Stimulated activated CD8-positive, alpha-beta memory T cell treated with anti-CD3 and anti-CD28 coated beads, Interleukin-15, amount 100 ng/mL, for 48 hours (primary cell): ENCODE measurements at places on chromosomes 3 and 15.

GRCh38 chr3:95750097-95750496, 1064.3 kb upstream of the EPHA6 start:
- no peak for DNase-seq

- no peak for DNase-seq
These were observed 376.9 kb downstream of the CNTN6 start for GRCh38 chr3:1469687-1470086.

DNA sequence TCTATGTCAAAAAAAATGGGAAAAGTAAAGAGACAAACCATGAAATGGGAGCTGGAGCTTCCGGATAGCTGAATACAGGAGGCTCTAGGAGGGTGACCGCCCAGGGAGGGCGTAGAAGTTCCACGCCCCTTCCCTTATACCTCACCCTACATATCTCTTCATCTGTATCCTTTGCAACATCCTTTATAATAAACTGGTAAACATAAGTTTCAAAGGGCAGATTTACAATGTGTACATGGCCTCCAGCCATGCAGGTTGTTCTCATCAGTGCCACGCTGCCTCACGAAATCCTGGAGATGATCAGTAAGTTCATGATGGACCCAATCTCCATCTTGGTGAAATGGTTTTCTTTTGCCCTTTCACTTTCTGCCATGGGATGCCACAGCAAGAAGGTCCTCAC, 121.8 kb downstream of the OSBPL10 start:
- no peak for DNase-seq

GRCh38 chr3:130973406-130973805, 53.2 kb downstream of the ASTE1 start:
- DNase-seq, result no peak

DNA sequence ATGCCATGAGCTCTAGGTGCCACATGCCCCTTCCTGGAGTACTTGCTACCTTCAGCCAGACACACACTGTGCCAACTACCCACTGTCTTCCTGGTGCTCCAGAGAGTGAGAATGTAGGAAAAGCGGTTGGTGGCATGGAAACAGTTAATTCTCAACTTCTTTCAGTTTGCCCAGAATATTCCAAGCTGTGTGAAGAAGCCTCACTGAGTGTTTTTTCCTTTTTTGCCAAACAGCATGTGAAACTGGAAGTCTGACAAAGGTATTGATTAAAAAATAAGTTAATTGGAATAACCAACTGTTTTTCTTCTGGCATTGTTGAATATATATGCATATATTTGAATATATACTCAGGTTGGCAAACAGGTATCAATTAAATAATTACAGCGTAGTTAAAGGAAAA, 52.8 kb downstream of the LRRC3B start:
- no peak for DNase-seq

- DNase-seq, result no peak
These were observed 169.1 kb downstream of the FAM43A start for GRCh38 chr3:194854659-194855390.

DNA sequence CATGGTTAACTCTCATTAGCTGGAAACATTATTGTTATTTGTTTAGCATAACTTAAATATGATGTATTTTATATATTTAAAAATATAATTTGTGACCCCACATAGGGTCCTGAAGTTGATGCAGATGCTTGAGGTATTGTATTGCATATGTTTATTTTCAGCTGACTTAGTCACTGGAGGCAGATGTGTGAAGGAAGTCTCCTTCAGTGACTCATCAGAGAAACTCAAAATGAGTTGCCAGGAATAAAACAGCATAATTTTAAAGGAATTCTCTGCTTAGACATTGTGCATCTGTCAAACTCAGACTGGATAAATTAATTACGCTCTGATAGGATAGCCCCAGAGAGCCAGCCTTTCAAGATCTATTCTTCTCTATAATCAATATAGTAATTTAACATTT, 7.9 kb upstream of the OR4F6 start:
- no peak for DNase-seq

- no peak for DNase-seq
These were observed 171.5 kb upstream of the GOLIM4 start for GRCh38 chr3:168267179-168267578.

DNA sequence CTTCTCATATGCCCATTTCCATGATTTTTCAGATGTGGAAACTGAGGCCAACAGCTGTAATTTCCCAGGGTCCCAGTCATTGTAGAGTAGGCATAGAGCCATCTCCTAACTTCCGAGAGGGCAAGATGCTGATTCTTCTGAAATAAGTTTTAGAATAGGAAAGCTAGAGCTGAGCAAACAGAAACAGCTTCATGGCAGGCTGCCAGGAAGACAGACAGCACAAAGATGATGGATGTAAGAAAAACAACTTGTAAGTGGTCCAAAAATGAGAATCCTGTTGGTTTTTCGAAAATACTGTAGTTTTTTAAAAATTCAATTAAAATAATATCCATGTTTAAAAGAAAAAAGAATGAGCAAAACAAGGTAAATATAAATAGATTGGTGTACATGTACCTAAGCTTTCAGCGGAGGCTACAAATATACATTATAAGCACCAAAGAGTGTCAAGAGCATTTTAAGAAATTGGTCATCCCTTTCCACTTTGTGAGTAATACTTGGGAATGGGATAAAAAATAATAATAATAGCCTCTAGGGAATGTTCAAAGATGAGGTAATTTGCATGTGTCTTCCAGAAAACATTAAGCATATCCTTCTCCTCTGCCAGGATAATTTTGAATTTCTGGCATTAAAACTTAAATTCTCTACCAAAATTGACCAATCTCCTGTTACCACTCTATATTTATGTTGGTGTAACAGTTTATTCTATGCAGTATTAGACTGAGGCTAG, 406.6 kb downstream of the MECOM start:
- no peak for DNase-seq

DNA sequence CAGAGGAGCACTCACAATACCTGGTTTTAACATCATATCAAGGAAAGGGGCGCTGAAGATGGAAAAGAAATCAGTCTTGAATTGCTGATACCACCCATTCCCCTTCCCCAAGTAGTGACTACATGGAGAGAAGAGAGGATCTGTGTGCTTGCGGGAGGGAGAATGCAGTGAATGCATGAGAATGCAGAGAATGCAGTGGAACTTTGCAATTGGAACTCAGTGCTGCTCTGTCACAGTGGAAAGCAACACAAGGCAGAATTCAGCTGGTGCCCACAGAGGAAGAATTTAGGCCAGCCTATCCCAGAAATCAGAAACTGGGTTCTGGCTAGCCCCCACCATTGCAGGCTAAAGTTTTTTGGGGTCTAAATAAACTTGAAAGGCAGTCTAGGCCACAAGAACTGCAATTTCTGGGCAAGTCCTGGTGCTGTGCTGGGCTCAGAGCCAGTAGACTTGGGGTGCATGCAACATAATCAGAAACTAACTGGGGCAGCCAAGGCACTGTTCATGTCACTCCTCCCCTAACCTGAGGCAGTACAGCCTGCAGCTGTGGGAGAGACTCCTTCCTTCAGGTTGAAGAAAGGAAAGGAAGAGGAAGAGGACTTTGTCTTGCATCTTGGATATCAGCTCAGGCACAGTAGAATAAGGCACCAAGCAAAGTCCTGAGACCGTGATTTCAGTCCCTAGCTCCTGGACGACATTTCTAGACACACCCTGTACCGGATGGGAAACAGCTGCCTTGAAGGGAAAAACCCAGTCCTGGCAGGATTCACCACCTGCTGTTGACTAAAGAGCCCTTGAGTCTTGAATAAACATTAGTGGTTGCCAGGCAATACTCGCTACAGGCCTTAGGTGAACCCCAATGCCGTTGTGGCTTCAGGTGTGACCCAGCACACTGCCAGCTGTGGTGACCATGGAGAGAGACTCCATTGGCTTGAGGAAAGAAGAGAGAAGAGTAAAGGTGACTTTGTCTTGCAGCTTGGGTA, 329.3 kb downstream of the TBL1XR1 start:
- no peak for DNase-seq

GRCh38 chr15:83846847-83847246, 192.9 kb downstream of the ADAMTSL3 start:
- no peak for DNase-seq

DNA sequence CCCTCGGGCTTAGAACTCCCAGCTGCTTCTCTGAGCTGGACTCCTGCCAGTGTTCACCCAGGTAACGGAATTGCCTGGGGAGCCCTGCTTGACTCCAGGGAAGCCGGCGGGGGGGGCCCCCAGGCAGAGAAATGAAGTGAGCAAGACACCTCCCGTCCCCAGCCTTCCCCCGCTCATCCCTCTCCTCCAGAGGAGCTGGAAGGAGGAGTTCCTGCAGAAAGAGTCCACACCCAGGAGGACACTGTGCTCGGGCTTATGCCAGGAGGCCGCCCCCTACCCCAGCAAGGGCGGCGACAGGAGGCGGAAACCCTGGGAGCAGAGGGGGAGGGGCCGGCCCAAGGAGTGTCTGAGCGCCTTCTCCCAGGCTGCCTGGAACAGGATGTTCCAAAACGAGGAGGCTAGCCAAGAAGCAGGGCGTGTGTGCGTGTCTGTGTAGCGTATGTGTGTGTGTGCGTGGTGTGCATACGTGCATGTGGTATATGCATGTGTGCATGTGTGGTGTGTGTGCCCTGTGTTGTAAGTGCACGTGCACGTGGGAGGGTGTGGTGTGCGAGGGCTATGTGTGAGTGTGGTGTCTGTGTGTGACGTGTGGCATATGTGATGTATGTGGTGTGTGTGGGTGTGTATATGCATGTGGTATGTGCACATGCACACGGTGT, 511.3 kb downstream of the SHQ1 start:
- DNase-seq, result no peak

DNA sequence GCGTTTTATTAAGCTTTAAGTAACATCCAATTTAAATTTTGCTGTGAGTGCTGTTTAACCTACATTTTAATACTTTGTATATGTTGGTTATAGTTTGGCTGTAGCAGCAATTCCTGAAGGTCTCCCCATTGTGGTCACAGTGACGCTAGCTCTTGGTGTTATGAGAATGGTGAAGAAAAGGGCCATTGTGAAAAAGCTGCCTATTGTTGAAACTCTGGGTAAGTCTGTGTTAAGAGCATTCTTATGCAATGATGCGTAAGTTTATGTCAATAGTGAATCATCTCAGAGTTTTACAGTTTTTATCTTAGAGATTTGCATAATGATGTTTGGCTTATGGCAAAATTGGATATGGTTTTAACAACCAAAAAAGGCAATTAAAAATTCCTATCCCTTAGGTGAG, 62.7 kb downstream of the ASTE1 start:
- no peak for DNase-seq

DNA sequence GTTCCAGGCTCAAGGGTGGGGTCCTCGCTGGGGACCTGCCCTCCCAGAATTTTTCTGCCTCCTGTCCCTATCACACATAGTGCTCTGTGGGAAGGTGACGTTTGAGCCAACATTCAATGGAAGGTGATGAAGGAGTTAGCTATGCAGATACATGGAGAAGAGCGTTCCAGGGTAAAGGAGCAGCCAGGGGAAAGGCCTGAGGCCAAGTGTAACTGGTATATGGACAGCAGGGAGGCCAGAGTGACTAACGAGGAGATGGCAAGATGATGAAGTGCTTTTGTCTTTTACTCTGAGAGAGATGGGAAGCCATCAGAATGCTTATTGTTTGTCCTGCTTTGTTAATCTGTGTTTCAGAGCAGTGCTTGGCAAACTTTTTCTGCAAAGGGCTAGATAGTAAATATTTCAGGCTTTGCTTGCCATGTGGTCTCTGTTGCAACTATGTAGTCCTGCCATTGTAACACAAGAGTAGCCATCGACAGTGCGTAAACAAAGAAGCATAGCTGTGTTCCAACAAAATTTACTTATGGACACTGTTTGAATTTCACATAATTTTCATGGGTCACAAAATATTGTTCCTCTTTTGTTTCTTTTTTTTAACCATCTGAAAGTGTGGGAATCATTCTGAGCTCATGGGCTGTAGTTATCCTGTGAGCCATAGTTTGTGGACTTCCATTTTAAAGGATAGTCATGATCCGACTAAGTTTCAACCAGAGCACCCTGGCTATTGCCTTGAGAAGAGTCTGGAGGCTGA, 25.8 kb upstream of the PIAS1 start:
- DNase-seq, result no peak

DNA sequence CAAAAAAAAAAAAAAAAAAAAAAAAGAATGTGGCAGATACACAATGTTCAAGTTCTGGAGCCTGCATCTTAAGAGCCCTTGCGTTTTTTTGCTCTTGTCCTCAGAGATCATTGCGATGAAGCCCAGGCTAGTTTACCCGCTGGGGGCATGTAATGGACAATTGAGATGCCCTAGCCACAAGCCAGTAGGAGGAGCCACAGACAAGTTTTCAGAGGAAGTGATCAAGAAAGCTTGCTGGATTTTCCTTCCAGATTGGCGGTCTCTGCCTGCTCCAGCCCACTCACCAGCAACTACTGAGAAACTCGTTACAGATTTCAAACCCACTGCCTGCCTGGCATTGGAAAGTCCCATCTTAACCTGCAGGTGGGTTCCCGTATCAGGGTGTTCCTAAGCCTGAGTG, 192.1 kb upstream of the EOMES start:
- DNase-seq, result no peak

GRCh38 chr3:17742880-17743657, 638 bp upstream of the TBC1D5 start:
- no peak for DNase-seq

DNA sequence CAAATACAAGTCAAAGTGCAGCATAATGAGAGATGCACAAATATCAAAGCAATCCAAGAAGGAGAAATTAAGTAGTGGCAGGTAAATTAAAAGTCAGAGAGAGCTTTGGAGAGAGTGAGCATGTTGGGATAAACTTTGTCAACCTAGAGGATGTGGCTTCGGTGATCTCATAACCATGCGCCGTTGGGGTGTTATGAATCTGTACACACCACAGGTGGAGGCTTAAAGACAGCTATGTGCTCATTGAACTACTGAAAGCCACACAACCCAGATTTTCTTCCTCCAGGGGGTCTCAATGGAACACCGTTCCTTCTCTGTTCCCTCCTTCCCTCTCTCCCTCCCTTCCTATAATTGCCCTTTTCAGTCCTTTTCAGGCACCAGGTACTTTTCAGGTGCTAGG, 52.0 kb downstream of the SUCNR1 start:
- DNase-seq, result no peak

DNA sequence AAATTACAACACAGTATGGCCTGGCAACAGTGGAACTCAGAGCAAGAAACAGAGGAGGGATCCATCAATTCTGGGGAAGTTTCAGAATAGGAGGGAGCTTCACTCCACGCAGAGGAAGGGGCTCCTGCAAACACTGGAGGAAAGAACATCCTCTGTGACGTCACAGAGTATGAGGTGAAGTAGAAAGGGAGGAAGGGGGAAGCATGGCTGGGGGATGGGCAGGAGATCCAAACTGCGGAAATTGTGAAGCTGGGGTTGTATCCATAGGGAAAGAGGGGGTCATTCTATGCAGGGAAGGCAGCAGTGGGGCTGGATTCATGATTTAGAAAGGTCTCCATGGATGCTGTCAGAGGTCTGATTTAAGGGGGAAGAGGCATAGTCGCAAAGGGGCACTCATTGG, 8.3 kb upstream of the SCN10A start:
- DNase-seq, result no peak

GRCh38 chr3:113136071-113136470, 75.3 kb upstream of the BOC start:
- no peak for DNase-seq
